ENCODE measurements at places on chromosomes 3 and 15. TPM values are rescaled to one million over a fixed set of nuclear protein-coding genes. Genes with fewer than 3 reads are reported as not detected.

Gene LINS1
- 43.8 TPM for total RNA-seq

Gene ADAMTS9
- total RNA-seq: not detected

Gene DNAH12
- total RNA-seq: not detected

GRCh38 chr15:98402486-98402885, 245.9 kb upstream of the IGF1R start:
- DNase-seq: no peak

DNA sequence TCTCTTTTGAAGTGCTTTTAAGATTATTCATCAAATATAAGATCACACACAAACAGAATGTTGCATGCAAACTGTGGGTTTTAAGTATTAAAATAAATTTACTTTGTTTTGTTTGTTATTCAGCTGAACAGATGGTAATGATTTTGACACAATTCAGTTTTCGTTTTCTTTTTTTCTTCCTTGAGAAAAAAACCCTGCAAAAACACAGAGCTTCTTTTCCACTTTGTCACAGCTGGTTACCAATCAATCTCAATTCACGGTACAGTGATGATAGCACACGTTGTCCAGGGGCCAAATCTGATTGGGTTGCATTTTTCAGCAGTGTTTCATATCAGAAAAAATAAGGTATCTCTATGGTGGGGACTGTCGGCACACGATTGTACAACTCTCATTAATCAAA, 473.6 kb downstream of the ROBO2 start:
- DNase-seq: no peak

GRCh38 chr15:55552926-55553325, 35.2 kb downstream of the PYGO1 start:
- no peak for DNase-seq

DNA sequence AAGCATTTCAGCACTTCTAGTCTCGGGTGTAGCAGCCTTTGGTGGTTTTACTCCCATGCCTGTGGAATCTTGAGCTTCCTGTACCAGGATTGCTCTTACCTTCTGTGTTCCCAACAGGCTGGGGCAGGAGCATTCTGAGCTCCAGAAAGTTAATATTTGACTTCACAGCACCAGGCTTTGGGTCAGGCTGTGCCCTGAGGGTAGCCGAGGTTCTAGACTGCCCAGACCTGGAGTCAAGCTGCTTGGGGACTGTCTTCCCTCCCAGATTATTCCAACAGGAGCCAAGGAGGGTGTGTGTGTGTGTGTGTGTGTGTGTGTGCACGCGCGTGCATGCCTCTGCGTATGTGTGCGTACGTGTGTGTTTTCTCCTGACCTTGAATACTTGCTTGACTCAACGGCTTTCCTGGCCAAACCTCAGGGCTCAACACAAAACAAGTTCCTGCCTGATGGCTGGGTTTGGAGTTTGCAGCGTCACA, 94.8 kb downstream of the FLNB start:
- DNase-seq: no peak

DNA sequence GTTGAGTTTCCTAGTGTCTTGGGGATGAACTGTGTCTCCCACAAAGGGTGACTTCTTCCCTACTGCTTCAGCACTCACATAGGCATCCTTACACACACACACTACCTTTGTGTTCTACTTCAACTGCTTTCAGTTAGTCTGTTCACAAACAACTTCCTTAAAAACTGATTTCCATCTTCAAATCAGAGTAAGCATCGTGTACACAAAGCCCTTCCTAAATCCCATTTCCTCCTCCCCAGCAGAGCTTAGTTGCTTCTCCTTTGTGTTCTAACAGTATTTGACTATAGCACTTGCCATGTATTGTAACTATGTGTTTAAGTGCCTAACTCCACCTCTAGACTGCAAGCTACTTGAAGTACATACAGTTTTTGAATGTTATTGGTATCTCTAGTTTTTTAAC, 71.7 kb downstream of the TNIK start:
- no peak for DNase-seq

- DNase-seq: no peak
Measured at GRCh38 chr15:88246081-88246480, 10.5 kb downstream of the NTRK3 start.

DNA sequence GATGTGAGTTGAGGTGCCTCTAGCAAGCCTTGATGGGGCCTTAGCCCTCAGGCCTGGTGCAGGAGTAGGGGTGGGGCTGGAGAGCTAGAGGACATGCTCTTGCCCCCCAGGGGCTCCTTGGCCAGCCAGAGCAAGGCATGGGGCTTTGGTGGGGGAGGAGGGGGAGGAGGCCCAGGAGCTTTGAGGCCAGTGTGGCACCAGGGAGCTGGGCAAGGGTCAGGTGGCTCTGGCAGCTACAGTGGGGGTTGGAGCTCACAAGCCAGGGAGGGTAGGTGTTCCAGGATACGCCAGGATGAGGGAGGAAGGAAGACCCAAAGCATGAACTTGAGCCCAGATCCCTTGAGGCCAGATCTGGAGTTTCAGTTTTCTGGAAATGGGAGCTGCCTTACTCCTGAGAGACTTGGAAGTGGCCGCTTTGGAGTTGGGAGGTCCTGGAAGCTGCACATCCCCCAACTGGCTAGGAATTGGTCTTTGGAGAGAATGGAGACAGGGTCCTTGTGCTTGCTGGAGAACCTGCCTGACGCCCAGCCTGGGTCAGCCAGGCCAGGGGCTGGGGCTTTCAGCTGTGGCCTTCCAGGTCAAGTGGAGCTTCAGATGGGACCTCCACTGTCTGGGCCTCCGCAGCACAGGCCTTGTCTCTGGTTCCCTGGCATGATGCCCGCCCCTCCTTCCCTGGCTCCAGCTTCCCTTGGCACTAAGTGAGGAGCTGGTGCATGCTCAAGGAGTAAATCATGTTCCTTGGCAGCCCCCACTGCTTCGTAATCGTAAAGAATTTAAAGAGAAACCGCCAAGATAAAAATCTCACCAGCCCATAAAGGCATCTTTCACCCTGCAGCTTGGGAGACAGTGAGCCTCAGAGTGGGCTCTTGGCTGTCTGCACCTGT, 8.7 kb downstream of the SEMA3F start:
- DNase-seq: no peak

GRCh38 chr15:48898032-48898431, 20.1 kb downstream of the EID1 start:
- no peak for DNase-seq

DNA sequence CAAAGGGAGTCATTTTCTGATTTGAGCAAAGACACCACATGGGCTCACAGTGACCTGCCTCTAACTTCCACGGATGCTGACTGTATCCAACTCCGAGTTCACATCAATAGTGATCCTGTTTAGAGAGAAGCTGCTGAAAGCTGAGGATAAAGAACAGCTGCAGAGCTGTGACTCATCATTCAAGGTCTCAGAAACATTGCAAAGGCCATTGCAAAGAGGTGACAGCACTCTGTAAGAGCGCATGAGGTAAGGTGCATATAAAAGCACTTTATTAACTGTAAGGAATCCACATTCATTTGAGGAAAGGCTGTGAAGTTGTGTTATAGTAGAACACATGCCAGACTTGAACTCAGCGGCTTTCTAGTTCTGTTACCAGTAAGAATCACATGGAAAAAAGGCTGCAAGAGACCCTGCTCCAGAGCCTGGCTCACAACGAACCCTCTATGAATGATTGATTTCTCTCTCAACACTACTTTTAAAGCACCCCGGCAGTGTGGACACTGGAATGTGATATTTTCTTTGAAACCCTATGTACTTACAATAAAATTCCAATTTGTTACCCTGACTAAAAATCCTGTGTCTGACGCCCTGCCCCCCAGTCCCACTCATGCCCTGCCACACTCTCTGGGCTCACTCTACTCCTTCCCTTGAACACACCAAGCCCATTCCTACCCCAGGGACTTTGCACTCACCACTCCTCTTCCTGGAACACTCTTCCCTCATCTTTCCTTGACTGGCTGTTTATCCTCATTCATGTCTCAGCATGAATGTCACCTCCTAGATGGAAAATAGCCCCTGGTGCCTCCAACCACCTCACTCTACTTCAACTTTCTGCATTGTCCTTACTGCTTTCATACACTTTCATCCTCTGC, 111.2 kb downstream of the LSM3 start:
- no peak for DNase-seq

- DNase-seq: no peak
Measured at GRCh38 chr3:98968824-98969223, 67.3 kb upstream of the DCBLD2 start.

Measured in activated CD4-positive, alpha-beta T cell treated with anti-CD3 and anti-CD28 coated beads for 36 hours (primary cell).